ENCODE measurements at places on chromosomes 7 and 10. TPM values are rescaled to one million over a fixed set of nuclear protein-coding genes. Genes with fewer than 3 reads are reported as not detected.

SPDYE1 gene
- not detected for total RNA-seq

KCNIP2 gene
- 7.9 TPM for total RNA-seq

SORCS3 gene
- 9.8 TPM for total RNA-seq

GPR26 gene
- 4.2 TPM for total RNA-seq

DDC gene
- 0.25 TPM for total RNA-seq

FEZF1 gene
- 0.25 TPM for total RNA-seq

ZNF467 gene
- 1.2 TPM for total RNA-seq

NUPR2 gene
- total RNA-seq = not detected

SLC39A12 gene
- total RNA-seq = 2.2 TPM

FOXP2 gene
- total RNA-seq = 19.2 TPM

ENTPD1 gene
- 6.9 TPM for total RNA-seq

SLC26A5 gene
- not detected for total RNA-seq

RHOBTB1 gene
- 27.5 TPM for total RNA-seq

PLAU gene
- 0.98 TPM for total RNA-seq

GIMAP4 gene
- 4.7 TPM for total RNA-seq

IQCE gene
- total RNA-seq = 18.7 TPM

ALOX5 gene
- total RNA-seq = 0.98 TPM

SPAM1 gene
- not detected for total RNA-seq

BTBD16 gene
- total RNA-seq = not detected

NPC1L1 gene
- total RNA-seq = not detected

SPDYE16 gene
- total RNA-seq = 0.25 TPM

XRCC2 gene
- total RNA-seq = 2.2 TPM

GFRA1 gene
- total RNA-seq = 8.6 TPM

WASHC2A gene
- 40.3 TPM for total RNA-seq

AKR1C3 gene
- total RNA-seq = 3.4 TPM

PWWP2B gene
- total RNA-seq = 5.7 TPM

PRPS1L1 gene
- not detected for total RNA-seq

NPY4R gene
- total RNA-seq = under 0.01 TPM

ELFN1 gene
- total RNA-seq = 5.4 TPM

PTF1A gene
- not detected for total RNA-seq

Data from temporal lobe (tissue), 4 donors.